ENCODE measurements at places on chromosomes 3 and 15. TPM values are rescaled to one million over a fixed set of nuclear protein-coding genes. Genes with fewer than 3 reads are reported as not detected.

GRCh38 chr3:115254492-115255196 lies 107.6 kb upstream of the ZBTB20 start:
- peaks cover 2% of the 10 kb centered on the region for H3K4me1 ChIP-seq
- no peaks in the 10 kb centered on the region for H3K36me3 ChIP-seq
- no peaks in the 10 kb centered on the region for H3K27me3 ChIP-seq
- no peak for DNase-seq

- no peaks in the 10 kb centered on the region for H3K27me3 ChIP-seq
- H3K4me1 ChIP-seq = peaks cover 17% of the 10 kb centered on the region
- no peak overlapping the region for H3K27ac ChIP-seq
Measured at GRCh38 chr15:72372361-72372760, 3.5 kb downstream of the HEXA start.

CELSR3 gene
- 1.2 TPM for total RNA-seq

RBP2 gene
- not detected for total RNA-seq

DNA sequence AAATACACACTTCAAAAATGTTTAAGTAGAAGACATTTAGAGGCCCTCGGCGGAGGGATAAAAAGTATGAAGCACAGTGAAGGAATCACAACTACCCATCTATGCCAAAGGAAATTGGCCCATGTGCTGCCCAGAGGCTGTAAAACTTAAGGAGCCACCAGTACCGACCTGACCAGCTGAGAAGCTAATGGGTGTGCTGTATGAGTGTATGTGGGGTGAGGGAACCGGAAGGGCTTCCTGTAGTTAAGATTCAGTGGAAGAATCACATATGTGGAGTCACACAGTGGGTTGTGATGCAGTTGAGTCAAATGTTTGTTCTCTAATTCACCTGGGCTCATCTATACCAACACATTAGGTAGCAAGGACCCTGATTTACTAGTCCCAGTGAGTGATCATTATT lies 516.0 kb upstream of the IL12A start:
- no peak for DNase-seq
- no peak overlapping the region for H3K27ac ChIP-seq
- no peaks in the 10 kb centered on the region for H3K36me3 ChIP-seq
- H3K4me3 ChIP-seq = no peak overlapping the region
- H3K4me1 ChIP-seq = no peaks in the 10 kb centered on the region

MESD gene
- 16.6 TPM for total RNA-seq

GRCh38 chr3:114830652-114831051 lies 316.4 kb downstream of the ZBTB20 start:
- no peak for DNase-seq
- H3K27ac ChIP-seq = no peak overlapping the region
- no peaks in the 10 kb centered on the region for H3K27me3 ChIP-seq
- H3K4me1 ChIP-seq = no peaks in the 10 kb centered on the region
- no peaks in the 10 kb centered on the region for H3K36me3 ChIP-seq

DNA sequence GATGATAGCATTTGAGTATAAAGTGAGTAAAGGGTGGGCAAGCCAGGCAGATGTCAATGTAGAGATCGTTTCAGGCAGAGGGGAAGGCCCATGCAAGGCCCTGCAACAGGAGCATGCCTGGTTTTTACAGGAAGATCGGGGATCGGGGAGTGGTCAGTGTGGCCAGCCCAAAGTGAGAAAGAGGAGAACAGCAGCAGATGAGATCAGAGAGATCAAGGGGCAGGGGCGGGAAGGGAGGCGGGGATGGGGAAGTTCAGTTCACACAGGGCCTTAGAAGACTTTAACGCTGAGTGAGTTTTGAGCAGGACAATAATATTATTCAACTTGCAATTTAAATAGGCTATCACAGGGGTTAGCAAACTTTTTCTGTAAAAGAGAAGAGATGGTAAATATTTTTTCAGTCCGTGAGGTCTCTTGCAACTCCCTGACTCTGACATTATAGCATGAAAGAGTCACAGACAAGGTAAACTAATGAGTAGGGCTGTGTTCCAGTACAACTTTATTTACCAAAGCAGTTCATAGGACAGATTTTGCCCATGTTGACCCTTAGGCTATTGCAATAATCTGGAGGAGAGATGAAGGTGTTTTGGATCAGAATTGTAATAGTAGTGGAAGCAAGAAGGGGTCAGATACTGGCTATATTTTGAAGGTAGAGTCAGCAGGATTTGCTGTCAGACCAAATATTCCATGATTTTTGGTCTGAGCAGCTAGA lies 12.4 kb upstream of the CD47 start:
- H3K4me3 ChIP-seq = no peak overlapping the region
- H3K4me1 ChIP-seq = peaks cover 9% of the 10 kb centered on the region
- no peak overlapping the region for H3K27ac ChIP-seq
- no peak for DNase-seq

DNA sequence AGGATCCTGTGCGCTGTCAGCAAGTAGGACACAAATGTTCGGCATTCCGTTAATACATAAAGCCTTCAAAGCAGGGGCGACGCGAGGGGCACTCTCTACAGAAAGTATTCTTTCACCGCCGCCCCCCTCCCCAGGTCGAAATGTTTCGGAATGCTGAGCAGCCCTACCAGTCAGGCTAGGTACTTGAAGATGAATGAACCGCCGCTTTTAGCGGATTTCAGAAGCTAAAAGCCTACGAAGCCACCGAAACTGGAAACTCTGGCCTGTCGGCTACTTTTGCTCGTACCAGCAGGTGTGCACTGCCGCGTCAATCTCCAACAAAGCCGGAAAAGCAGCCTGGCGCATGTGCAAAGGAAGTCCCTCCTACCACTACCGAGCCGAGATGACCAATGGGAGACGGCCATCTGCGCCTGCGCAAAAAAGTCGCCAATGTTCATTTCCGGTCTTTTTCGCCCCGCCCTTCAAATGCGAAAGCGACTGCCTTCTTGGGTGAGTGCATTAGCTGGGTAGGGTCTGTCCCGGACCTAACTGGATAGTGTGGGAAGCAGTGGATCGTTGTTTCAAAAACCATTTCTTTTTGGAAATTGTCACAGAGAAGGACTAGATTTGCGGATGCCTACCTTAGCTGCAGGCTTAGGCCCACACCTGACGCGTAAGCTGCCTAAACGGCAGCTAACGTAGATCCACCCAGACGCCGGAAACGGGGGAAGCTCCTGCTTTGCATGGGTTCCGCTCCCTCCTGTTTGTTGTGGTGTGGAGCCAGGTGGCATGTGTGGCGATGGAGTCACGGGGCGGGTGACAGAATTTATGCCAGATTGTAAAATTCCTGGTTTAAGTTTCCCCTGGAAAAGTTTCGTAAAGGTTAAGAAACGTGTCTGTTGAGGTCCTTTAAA lies at the start of gene WDR5B:
Gene WDR5B, minus strand, starts transcription at position 301 of the 893 bp plus-strand sequence. CDS start 534 bp downstream, outside the sequence.
- no peaks in the 10 kb centered on the region for H3K27me3 ChIP-seq
- H3K36me3 ChIP-seq = peaks cover 4% of the 10 kb centered on the region
- H3K4me3 ChIP-seq = peak within 1 kb of the TSS; percentile 98
- peaks cover 14% of the 10 kb centered on the region for H3K4me1 ChIP-seq

- H3K27me3 ChIP-seq = peaks cover 13% of the 10 kb centered on the region
- H3K4me3 ChIP-seq = no peak overlapping the region
- no peak for DNase-seq
- H3K4me1 ChIP-seq = no peaks in the 10 kb centered on the region
- H3K36me3 ChIP-seq = no peaks in the 10 kb centered on the region
- no peak overlapping the region for H3K27ac ChIP-seq
Measured at GRCh38 chr3:151276687-151277042, 1.7 kb downstream of the P2RY14 start.

DNA sequence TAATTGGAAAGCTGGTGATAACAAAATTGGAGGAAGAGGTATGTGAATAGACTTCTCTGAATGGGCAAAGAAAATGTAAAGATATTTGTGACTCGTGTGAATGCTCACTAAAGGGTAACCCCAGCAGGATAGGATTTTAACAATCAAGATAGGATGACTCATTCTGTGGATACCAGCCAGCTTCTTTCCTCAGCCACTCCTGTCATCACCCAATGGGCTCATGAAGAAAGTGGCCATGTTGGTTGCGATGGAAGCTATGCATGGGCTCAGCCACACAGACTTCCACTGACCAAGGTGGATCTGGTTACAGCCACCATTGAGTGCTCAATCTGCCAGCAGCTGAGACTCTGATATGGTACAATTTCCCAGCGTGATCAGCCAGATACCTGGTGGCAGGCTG lies 40.9 kb downstream of the STRIT1 start:
- H3K36me3 ChIP-seq = no peaks in the 10 kb centered on the region
- H3K4me3 ChIP-seq = no peak overlapping the region
- no peak overlapping the region for H3K27ac ChIP-seq
- DNase-seq = no peak

ZNF860 gene
- total RNA-seq = 0.59 TPM

DNA sequence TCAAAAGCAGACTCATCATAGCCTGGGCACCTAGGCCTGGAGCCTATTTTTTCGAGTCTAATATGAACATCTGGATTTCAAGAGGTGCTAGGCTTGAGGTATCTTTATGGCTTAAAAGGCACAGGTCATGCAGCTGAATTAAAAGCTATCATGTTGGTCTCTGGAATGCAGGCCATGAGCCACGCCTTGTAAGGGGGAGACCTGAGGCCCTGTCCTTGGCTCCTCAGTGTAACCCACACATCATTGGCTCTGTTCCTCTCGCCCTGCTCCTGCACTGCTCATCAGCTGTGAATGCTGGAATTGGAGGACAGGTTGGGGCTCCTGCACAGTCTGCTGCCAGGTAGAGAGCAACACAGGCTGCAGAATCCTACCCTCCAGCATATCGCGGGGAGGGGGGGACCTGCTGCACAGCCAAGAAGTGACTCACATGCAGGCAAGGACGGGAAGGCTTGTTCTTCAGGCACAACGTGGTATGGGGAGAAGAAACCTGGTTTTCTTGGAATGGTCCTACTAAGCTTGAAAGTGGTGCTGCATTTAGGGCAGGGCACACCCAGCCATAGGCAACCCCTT lies 146.0 kb downstream of the CHST2 start:
- H3K27me3 ChIP-seq = no peaks in the 10 kb centered on the region
- DNase-seq = peak; percentile 17
- H3K4me1 ChIP-seq = no peaks in the 10 kb centered on the region

TMEM42 gene
- 18.1 TPM for total RNA-seq

- DNase-seq = no peak
- no peak overlapping the region for H3K27ac ChIP-seq
- peaks cover 4% of the 10 kb centered on the region for H3K4me1 ChIP-seq
- H3K4me3 ChIP-seq = no peak overlapping the region
Measured at GRCh38 chr3:138785951-138786350, 48.8 kb downstream of the PIK3CB start.

GRCh38 chr15:25171111-25171811 lies 216.5 kb downstream of the SNRPN start:
- no peak overlapping the region for H3K27ac ChIP-seq
- H3K36me3 ChIP-seq = no peaks in the 10 kb centered on the region
- H3K27me3 ChIP-seq = no peaks in the 10 kb centered on the region
- H3K4me3 ChIP-seq = no peak overlapping the region
- H3K4me1 ChIP-seq = no peaks in the 10 kb centered on the region
- no peak for DNase-seq

- no peaks in the 10 kb centered on the region for H3K36me3 ChIP-seq
- no peaks in the 10 kb centered on the region for H3K4me1 ChIP-seq
- H3K4me3 ChIP-seq = no peak overlapping the region
- no peaks in the 10 kb centered on the region for H3K27me3 ChIP-seq
- no peak overlapping the region for H3K27ac ChIP-seq
Measured at GRCh38 chr3:52859686-52860423, 25.0 kb upstream of the MUSTN1 start.

MORC1 gene
- total RNA-seq = not detected

MESP2 gene
- total RNA-seq = 0.72 TPM

GRCh38 chr3:62873761-62874710 lies 1.2 kb downstream of the CADPS start:
- no peaks in the 10 kb centered on the region for H3K4me1 ChIP-seq
- DNase-seq = peak; percentile 62

GRCh38 chr3:121624147-121624899 lies 31.1 kb downstream of the FBXO40 start:
- H3K4me1 ChIP-seq = no peaks in the 10 kb centered on the region
- H3K4me3 ChIP-seq = no peak overlapping the region
- H3K27me3 ChIP-seq = peaks cover 4% of the 10 kb centered on the region
- no peaks in the 10 kb centered on the region for H3K36me3 ChIP-seq

C15orf62 gene
- total RNA-seq = under 0.01 TPM

DNA sequence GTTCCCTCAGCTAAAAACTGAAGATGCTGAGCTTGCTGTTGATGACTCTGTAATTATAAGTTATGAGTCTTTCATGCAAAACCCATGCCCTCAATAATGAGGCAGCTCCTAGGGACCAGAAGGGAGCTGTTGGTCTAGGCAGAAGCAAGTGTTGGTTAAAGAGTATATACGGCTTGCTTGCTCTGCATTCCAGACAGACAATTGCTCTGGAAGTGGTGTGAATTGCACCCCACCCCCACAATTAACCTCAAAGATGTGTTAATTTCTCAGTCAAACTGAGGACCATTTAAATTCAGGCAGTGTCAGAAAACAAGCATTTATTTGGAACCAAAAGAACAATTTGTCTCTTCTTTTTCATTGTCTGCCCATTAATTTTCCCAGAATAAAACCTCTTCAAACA lies 163.5 kb upstream of the EOMES start:
- no peaks in the 10 kb centered on the region for H3K27me3 ChIP-seq
- no peak for DNase-seq
- H3K27ac ChIP-seq = no peak overlapping the region
- H3K36me3 ChIP-seq = no peaks in the 10 kb centered on the region
- H3K4me3 ChIP-seq = no peak overlapping the region

DNA sequence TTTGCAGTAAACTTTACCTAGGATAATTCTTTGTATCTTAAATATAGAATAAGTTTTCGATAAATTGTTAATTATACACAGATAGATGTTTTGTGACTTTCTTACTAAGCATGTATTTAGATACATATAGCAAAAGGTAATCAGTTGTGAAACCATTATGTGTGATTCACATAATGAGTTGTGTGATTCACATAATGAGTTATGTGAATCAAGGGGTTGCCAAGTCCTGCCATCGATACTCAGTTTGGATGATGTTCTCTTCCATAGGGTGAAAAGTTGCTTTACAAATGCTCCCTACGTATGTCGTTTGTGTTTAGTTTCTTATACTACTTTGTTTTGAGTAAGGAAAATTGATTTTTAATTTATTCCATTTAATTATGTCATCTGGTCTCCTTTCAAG lies 682.1 kb downstream of the MECOM start:
- H3K4me3 ChIP-seq = no peak overlapping the region
- no peaks in the 10 kb centered on the region for H3K36me3 ChIP-seq
- H3K27ac ChIP-seq = no peak overlapping the region

All from osteoblast (primary cell).